Sciatic nerve (tissue), 2 donors: ENCODE measurements at places on chromosomes 2 and 18.

DNA sequence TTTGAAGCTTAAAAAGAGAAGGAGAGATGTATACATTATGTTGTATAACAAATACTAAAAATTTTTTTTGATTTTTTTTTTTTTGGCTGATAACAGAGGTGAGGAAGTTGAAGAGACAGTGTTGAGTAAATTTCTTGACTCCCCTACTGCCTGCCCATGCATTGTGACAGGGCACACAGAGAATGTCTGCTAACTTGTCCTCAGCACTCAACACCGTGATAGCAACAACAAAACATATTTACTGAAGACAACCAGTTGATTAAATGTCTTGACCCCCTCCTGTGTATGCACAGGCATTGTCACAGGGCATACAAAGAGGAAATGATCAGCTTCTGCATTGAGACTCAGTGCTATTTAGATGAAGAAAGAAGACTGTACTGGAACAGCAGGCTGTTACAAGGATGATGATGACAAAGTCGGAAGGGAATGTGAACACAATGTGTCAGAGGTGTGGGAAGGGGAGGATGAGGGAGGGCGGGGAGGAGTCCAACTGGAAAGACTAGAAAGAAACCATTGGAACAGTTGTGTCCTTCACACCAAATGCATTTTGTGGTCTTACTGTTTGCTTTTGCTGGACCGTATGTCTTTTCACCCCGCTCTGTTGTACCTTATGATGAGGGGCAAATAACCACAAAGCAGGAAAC is 89.5 kb downstream of the CERS6 start:
- DNase-seq: no peak

- DNase-seq: no peak
Observed at GRCh38 chr2:24702800-24703199, 90.4 kb downstream of the PTRHD1 start.

- no peak for DNase-seq
Observed at GRCh38 chr2:128024816-128025215, 3.0 kb downstream of the SAP130 start.

DNA sequence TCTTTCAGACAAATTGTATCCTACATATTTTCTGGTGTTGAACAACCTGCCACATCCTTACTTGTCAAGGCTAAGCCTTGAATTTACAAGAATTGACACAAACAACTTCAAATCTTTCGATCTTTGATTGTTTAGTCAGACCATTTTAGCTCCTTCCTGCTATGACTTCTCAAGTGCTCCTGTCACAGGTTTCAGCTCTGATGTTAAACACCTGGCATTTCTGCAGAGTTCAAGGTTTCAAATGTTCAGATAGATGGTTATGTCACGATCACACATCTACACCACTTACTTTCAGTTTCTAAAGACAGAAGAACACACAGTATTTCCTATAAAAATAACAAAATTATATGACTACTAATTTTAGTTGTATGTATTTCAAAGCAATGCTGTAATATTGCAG is 84.0 kb downstream of the RND3 start:
- DNase-seq: no peak

GRCh38 chr2:110828330-110828729 is 96.0 kb downstream of the ACOXL start:
- no peak for DNase-seq
